ENCODE measurements at places on chromosomes 2 and 18. TPM values are rescaled to one million over a fixed set of nuclear protein-coding genes. Genes with fewer than 3 reads are reported as not detected.

The REG3G gene
- 0.23 TPM for total RNA-seq

DNA sequence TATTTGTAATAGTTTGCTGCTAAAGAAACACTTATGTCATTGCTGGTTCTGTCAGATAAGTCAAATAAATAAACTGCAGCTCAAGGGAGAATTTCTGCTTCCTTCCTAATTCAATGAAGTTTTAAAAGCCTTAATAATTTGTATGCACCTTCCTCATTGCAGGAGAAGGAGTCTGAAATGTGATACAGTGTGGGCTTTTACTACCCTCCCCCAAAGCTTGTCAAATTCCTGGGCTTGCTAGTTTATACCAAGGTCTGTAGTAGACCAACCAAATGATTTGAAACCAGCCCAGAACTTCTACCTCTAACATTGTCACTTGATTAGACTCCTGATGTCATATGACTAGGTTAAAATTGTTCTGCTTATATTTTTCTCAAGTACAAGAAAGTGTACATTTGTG is 131.8 kb downstream of the DTNA start:
- no peak for DNase-seq

DNA sequence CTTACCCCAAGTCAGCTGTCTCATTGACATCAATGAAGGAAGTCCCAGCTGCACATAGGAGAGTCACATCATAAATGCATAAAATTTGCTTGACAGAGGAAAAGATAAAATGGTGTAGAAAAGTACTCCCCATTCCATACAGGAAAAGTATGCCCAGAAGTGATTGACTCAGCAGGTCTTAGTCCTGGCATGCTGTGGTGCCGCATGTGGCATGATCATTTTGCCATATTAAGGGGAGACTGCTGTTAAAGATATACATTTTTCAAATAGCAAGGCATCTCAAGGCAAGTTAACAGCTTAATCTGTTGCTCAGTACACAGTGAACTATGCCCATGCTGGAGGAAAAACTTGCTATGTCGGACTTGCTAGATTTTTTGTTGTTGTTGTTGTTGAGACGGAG is 8.1 kb downstream of the COPS7B start:
- no peak for DNase-seq

The KLF7 gene
- 28.9 TPM for total RNA-seq

Measured in HT1080 (cell line).